ENCODE measurements at places on chromosomes 3 and 15.

GRCh38 chr3:159844801-159845261 is 143.8 kb upstream of the IL12A start:
- no peak for DNase-seq

DNA sequence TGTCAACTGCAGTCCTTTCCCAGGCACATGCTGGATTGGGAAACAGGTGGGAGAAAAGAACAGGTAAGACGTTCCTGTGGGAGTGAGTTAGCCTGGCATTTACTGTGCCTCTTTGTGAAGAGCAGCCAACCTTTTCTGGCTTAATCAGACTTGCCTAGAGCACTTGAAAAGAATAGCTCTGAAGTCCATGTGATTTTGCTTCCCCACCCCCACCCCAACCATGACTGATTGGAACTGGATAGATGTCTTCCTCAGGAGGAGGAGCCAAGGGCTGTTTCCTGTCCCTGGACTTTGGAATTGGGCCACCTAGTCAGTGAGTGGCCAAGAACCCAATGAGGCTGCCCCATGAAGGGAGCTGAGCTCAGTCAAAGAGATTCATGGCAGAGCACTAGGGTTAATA is 4.7 kb upstream of the TMEM41A start:
- no peak for DNase-seq

DNA sequence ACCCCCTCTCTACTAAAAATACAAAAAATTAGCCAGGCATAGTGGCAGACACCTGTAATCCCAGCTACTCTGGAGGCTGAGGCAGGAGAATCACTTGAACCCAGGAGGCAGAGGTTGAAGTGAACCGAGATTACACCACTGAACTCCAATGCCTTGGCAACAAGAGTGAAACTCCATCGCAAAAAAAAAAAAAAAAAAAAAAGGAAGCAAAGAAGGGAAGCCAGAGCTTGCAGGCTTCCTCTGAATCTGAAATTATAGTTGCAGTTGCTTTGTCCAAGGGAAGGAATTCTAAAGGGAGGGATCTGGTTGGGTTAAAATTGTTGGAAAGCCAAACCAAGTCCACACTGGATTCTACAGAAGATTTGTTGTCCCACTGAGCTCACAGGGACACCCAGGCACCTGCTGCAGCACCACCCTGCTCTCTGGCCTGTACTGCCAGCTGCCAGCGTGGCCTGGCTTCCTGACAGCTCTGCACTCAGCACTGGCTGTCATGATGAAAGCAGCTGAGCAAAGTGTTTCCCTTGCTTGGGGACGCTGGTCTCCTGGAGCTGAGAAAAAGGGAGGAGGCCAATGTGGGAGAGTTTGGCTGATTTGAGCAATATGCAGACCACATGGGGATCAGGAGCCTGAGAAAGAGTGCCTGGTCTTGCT is 88.8 kb upstream of the HES1 start:
- DNase-seq: peak; percentile 71

DNA sequence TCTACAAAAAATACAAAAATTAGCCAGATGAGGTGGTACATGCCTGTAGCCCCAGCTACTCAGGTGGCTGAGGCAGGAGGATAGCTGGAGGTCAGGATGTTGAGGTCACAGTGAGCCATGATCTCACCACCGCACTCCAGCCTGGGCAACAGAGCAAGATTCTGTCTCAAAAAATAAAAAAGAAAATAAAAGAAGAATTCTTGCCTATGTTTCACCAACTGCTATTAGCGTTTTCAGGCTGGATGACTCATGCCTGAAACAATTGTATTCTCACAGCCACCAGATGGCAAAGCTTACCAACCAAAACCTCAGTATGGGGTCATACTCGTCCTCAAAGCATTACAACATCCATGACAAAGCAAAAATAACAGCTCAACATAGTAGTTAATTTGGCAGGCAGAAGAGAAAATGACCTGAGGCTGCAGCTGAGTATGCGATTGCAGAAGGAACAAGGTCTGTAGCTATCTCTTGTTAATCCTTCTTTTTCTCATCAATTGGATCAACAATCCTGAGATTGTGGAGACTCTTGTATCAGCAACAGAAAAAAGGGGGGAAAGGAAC is 52.2 kb downstream of the TP53BP1 start:
- DNase-seq: no peak

DNA sequence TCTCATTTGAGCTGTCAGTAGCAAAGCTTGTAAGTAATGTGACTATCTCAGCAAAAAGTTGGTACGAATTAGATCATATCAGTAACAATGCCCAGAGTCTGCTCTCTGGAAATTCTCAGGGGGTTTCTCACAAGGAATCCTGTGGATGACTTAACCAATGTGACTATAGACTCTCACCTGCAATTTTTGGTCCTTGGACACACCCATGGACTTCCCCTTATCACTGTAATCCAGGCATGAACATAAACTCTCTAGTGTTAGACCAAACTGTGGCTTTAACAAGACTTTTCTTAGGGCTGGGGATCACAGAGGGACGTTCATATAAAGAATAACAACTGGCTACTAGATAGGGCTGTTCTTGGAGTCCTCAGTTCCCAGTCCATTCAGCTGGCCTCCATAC is 3.9 kb upstream of the ZNF80 start:
- no peak for DNase-seq

DNA sequence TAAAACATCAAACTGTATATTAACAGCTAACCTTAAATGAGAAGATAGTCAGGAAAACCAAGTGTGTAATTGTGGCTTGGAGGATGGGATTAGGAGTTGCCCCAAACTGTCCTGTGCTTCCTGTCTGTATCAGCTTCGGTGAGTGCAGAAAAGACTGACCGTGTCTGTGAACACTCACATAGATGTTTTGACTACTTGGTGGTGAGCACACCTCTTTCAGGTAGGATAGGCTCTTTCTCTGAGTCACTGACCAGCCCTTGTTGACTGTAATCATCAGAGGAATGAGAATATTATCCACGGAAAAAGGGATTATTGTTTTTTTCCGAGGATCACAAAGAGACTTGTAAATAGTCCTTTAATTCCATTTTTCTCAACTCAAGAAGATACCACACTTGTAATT is 51.5 kb downstream of the GMNC start:
- DNase-seq: no peak

GRCh38 chr3:189566550-189567130 is 64.5 kb upstream of the TP63 start:
- no peak for DNase-seq

- no peak for DNase-seq
Measured at GRCh38 chr3:22887664-22888291, 315.3 kb upstream of the UBE2E2 start.

DNA sequence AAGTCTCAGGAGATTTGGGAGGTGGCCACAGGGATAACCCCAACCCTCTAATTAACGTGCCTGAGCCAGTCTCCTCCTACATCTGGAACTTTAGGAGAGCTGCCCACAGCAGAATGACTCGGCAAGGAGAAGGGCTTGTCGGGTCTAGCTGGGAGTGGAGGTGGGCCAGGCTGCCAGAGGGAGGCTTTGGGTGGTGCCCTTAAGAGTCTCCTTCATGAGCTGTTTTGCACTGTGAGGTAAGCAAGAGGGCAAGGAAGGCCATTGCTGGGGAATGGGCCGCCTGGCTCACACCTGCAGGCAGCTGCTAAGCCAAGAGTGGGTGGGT is 3.6 kb upstream of the TNK2 start:
- DNase-seq: no peak
